Stimulated activated CD8-positive, alpha-beta memory T cell treated with anti-CD3 and anti-CD28 coated beads, Interleukin-2, amount 100 ng/mL, for 48 hours (primary cell): ENCODE measurements at places on chromosomes 16 and 17.

- DNase-seq: no peak
These were observed 74.4 kb downstream of the PCTP start for GRCh38 chr17:55825213-55825612.

DNA sequence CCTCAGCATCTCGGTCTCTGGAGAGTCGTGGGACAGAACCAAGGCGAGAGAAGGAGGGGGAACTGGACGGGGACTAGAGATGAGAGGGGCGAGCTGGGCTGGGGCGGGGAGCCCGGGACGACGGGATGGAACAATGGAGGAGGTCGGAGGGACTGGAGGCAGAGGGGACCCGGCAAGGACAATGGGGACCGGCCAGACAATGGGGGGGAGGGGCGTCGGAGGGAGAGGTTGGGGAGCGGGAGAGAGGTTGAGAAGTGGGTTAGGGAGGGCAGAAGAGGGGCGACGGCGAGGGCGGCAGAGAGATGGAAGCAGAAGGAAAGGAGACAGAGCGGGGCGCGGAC is 719 bp downstream of the NGFR start:
- DNase-seq: no peak

- no peak for DNase-seq
These were observed 312.9 kb downstream of the SNX29 start for GRCh38 chr16:12289175-12290063.

DNA sequence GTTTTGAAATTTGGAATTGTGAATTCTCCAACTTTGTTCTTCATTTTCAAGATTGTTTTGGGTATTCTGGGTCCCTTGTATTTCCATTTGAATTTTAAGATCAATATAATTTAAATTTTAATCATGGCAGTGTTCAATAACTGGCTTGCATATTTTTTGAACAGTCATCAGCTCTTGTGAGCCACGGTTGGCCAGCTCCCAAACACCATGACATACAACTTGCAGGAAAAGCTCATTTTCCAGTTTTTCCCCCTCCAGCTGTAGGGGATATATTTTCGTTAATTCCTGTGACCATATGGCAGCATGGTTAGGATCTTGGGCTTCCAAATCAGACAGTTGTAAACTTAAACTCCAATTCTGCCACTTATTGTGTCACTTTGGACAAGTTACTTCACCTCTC is 690.1 kb downstream of the WWOX start:
- DNase-seq: no peak

- no peak for DNase-seq
These were observed at the start of gene CDH3 for GRCh38 chr16:68644715-68645493. Gene CDH3, plus strand, starts transcription at chr16:68645310. Its CDS starts 70 bp downstream, at chr16:68645380.

DNA sequence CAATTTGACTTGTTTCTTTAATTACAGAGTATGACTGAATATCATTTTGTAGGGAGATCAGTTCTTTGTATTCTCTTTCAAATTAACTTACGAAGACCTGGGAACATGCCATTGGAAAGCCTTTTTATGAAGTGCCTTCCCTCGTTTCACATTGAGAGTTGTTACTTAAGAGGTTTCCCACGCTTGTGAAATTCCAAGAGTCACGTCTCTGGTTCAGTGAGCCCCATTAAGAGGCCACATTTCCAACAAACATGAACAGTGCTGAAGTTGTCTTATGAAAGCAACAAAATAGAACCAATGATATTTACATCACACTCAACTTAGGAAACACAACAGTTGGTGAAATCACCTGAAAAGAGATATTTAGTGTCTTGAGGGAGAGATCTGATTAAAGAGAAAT is 334.1 kb downstream of the TOX3 start:
- DNase-seq: no peak

GRCh38 chr17:76697702-76698465 is 12.9 kb downstream of the MXRA7 start:
- no peak for DNase-seq

DNA sequence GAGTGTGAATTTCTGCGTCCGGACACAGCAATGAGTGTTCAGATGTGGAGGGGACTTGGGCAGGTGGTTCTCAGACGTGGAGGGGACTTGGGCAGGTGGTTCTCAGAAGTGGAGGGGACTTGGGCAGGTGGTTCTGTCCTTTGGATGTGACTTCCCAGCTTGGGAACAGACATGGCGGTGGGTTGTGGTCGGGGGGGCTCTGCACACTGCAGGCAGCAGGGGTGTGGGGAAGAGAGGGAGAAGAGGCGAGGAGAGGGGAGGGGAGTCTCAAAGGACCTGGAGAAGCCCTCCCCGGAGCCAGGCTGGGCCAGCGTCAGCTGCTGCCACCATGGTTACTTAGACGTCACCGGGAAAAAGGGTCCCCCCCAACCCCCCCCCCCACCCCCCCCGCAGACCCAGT is 9.8 kb downstream of the SOX8 start:
- DNase-seq: no peak

DNA sequence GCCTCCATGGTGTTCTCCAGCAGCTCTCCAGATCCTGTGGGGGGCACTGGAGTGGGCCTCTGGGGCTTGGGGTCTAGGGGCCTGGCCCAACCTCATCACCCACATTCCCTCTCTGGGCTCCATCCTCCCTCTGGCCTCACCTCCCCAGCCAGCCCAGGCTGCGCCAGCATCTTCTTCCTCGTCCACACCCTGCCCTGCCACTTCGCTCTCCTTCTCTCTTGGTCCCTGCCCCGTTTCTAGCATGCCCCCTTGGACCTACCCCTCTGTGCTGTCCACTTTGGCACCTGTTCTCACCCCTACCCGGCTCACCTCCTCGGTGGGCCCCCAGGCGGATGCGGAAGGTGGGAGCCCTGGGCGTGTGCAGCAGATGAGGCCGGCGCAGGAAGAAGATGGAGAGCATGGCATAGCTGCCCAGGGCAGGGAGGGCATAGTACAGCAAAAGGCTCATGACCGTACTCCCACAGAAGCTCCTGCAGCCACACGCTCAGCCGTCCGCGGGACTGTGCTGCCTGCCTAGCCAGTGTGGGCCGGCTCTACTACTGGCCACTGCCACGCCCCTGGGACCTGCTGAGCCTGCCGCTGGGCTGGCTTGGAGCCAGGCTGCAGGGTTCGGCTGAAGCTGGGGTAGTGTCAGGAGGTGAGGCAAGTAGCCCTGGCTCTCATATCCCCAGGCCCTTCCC is at the start of gene GDPD3:
TSS of gene GDPD3 (minus strand) at position 507 of the 680 bp plus-strand sequence. CDS start at position 448, 59 bp downstream.
- no peak for DNase-seq

- no peak for DNase-seq
These were observed 170.6 kb upstream of the CACNG5 start for GRCh38 chr17:66664336-66664735.

- no peak for DNase-seq
These were observed 431.2 kb downstream of the SLC39A11 start for GRCh38 chr17:72661116-72661944.

DNA sequence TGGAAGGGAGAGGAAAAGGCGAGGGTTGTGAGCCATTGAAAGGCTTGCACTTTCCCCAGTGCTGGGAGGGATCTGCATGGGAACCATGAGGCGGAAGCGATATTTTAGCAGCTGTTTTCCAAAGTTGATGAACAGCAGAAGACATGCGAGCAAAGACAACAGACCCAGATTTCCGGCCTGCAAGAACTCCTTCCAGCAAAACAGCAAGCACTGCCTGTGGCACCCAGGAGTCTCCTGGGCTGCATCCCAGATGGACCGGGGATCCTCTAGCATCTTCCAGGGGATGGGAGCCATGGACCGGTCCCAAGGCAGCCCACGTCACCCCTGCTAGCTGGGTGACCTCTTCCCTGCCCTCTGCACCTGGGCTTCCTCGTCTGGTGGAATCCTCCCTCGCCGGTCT is 162.8 kb downstream of the IRF8 start:
- no peak for DNase-seq

DNA sequence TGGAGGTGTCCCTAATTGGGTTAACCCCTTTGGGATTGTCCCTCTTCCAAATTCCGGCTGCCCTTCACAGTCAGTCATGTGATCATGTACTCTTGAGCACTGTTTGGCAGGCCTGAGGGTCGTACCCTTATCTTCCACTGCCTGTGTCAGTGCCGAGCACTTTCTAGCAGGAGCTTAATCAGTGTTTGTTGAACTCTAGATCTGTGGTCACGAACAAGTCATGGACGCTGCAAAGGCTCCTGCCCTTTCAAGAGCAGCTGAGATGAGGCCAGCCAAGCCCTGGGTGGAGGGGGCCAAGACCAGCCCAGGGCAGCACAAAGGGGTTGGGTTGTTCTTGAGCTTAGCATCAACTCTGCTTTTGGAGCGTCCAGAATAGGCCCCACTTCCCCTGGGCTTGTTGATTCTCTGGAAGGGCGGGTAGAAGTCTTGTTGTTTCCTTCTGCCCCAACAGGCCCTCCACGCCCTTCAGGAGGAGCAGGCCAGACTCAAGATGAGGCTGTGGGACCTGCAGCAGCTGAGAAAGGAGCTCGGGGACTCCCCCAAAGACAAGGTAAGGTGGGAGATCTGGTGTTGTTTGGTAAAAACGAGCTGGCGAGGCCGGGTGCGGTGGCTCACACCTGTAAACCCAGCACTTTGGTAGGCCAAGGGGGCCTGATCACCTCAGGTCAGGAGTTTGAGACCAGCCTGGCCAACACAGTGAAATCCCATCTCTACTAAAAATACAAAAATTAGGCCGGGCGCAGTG is 5.3 kb downstream of the IFI35 start:
- no peak for DNase-seq
